ENCODE measurements at places on chromosomes 6 and 20. TPM values are rescaled to one million over a fixed set of nuclear protein-coding genes. Genes with fewer than 3 reads are reported as not detected.
A peak's percentile ranks its signal among the peaks of the same experiment; 100 is the strongest.

DNA sequence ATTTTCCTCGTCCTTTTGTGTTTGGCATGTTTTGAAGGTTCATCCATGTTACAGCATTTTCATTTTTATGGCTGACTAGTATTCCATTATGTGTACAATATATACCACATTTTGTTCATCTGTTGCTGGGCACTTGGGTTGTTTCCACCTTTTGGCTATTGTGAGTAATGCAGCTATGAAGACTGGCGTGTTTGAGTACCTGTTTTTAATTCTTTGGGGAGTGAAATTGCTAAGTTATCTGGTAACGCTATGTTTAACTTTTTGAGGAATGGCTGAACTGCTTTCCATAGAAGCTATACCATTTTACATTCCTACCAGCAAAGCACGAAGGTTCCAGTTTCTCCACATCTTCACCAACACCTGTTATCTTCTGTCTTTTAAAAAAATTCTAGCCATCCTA, 37.0 kb upstream of the MYL9 start:
- peaks cover 7% of the 10 kb centered on the region for H3K4me1 ChIP-seq
- DNase-seq: no peak
- H3K27ac ChIP-seq: no peak overlapping the region
- no peak overlapping the region for H3K4me3 ChIP-seq
- no peaks in the 10 kb centered on the region for H3K27me3 ChIP-seq

GRCh38 chr20:15155848-15156401, 818.5 kb upstream of the FLRT3 start:
- no peaks in the 10 kb centered on the region for H3K27me3 ChIP-seq
- no peak overlapping the region for H3K27ac ChIP-seq
- DNase-seq: no peak
- H3K4me3 ChIP-seq: no peak overlapping the region
- H3K36me3 ChIP-seq: no peaks in the 10 kb centered on the region

GRCh38 chr6:157519255-157520116, 138.5 kb downstream of the ZDHHC14 start:
- H3K27me3 ChIP-seq: no peaks in the 10 kb centered on the region
- H3K36me3 ChIP-seq: no peaks in the 10 kb centered on the region
- H3K4me3 ChIP-seq: no peak overlapping the region
- no peak overlapping the region for H3K27ac ChIP-seq
- H3K4me1 ChIP-seq: no peaks in the 10 kb centered on the region

GRCh38 chr6:26155061-26155930, 68.1 kb downstream of the HFE start:
- no peaks in the 10 kb centered on the region for H3K27me3 ChIP-seq
- H3K36me3 ChIP-seq: no peaks in the 10 kb centered on the region
- H3K27ac ChIP-seq: peak overlapping the region; percentile 79
- H3K4me3 ChIP-seq: peak overlapping the region; percentile 48

GRCh38 chr6:152318278-152318677, 318.9 kb downstream of the SYNE1 start:
- no peak for DNase-seq
- H3K27me3 ChIP-seq: no peaks in the 10 kb centered on the region
- H3K4me3 ChIP-seq: no peak overlapping the region
- no peaks in the 10 kb centered on the region for H3K4me1 ChIP-seq
- H3K27ac ChIP-seq: no peak overlapping the region

GRCh38 chr20:49508435-49509199, 26.1 kb upstream of the KCNB1 start:
- DNase-seq: peak; percentile 30
- no peaks in the 10 kb centered on the region for H3K4me1 ChIP-seq
- H3K27ac ChIP-seq: no peak overlapping the region
- no peak overlapping the region for H3K4me3 ChIP-seq

DNA sequence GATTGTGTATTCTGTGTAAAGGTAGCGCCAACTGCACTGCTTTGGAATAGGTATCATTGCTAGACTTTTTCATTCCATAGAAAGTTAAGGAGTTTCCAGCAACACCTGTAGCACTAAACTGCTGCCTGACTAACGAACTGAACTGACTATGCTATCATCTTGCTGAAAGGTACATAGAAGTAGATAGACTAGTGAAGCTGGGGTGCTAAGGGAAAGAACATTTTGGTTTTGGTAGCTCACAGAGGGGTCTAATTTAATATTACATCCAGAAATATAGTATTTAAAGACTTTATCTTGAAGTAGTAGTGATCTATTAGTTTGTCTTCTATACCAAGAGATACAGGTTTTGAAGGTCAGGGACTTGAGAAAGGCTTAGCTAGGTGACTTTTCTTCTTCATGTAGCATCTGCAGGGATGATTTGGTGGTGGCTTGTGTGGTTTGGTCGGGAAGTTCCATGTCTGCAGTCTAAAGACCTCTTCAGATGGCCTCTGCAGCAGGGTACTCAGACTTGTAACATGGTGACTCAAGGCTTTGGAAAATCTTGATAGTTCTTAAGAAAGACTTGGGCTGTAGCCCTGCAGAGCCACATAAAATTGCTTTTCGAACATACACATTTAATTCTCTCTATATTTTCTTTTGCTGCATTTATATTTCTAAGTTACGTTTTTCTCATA, 10.2 kb downstream of the SENP6 start:
- H3K4me1 ChIP-seq: peaks cover 85% of the 10 kb centered on the region
- no peaks in the 10 kb centered on the region for H3K36me3 ChIP-seq
- no peak overlapping the region for H3K27ac ChIP-seq
- no peak overlapping the region for H3K4me3 ChIP-seq

DNA sequence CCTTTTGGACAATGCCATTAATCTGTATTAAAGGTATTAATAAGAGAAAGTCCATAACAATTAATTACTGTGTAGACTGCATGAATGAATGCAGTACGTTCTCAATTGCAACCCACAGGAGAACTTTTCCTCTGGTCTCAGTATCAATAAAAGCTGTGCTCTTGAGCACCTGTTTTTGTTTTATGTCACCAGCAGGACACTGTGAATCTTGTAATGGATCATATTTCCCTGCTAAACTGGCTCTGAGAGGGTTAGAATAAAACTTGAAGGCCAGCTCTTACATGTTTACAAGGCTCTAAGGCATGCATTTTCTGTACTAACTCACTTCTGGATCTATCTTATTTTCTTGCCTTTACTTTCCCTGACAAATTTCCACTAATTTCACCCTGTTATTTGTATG, 214.3 kb upstream of the PLN start:
- H3K36me3 ChIP-seq: no peaks in the 10 kb centered on the region
- H3K27me3 ChIP-seq: no peaks in the 10 kb centered on the region
- no peaks in the 10 kb centered on the region for H3K4me1 ChIP-seq

- H3K36me3 ChIP-seq: no peaks in the 10 kb centered on the region
- peak overlapping the region; percentile 74 for H3K4me3 ChIP-seq
- H3K4me1 ChIP-seq: peaks cover 68% of the 10 kb centered on the region
- peak overlapping the region; percentile 88 for H3K27ac ChIP-seq
- no peaks in the 10 kb centered on the region for H3K27me3 ChIP-seq
Observed at GRCh38 chr20:50113420-50114224, 672 bp upstream of the UBE2V1 start.

DNA sequence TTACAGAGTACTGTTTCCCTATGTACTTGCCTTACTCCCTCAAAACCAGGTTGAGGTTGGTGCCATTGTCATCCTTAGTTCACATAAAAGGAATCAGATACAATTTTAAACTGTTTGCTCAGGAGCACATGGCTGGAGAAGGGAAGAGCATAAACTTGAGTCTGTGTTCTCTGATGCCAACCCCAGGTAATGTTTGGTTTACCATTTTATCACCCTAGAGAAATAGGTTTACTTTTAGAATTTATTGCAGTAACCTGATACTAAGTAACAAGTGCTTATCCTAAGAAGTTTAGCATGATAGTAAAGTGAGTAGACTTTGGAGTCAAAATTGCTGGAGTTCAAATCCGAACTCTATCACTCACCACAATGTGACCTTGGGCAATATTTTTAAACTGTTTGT, 86.3 kb downstream of the RFPL4B start:
- no peaks in the 10 kb centered on the region for H3K36me3 ChIP-seq
- no peak for DNase-seq
- H3K4me1 ChIP-seq: no peaks in the 10 kb centered on the region
- H3K27ac ChIP-seq: no peak overlapping the region
- H3K27me3 ChIP-seq: no peaks in the 10 kb centered on the region
- no peak overlapping the region for H3K4me3 ChIP-seq

- H3K4me3 ChIP-seq: no peak overlapping the region
- no peaks in the 10 kb centered on the region for H3K4me1 ChIP-seq
- DNase-seq: no peak
- H3K27ac ChIP-seq: no peak overlapping the region
- no peaks in the 10 kb centered on the region for H3K36me3 ChIP-seq
Observed at GRCh38 chr6:155351273-155352129, 37.2 kb upstream of the TFB1M start.

DNA sequence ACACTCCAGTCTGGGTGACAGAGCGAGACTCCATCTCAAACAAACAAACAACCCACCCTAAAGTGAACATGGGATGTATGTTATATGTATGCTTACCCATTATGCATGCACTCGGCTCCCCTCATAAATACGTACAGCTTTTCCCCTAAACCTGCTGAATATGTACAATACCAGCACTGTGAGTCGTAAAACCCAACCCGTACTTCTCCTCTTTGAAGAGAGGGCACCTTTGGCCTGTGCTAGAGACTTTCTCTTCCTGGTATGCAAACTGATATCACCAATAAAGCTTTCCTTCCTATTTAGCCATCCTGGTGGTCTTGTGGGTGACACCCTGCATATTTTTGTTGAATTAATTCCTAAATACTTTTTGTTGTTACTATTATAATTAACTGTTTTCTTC, 51.3 kb downstream of the VSTM2L start:
- DNase-seq: no peak
- no peaks in the 10 kb centered on the region for H3K4me1 ChIP-seq
- no peak overlapping the region for H3K27ac ChIP-seq
- H3K36me3 ChIP-seq: no peaks in the 10 kb centered on the region

GRCh38 chr20:4962241-4962855, 39.0 kb downstream of the SLC23A2 start:
- no peaks in the 10 kb centered on the region for H3K36me3 ChIP-seq
- DNase-seq: peak; percentile 54
- H3K4me3 ChIP-seq: peak overlapping the region; percentile 18
- no peak overlapping the region for H3K27ac ChIP-seq
- peaks cover 19% of the 10 kb centered on the region for H3K4me1 ChIP-seq
- H3K27me3 ChIP-seq: no peaks in the 10 kb centered on the region

RNF146 gene
- 39.9 TPM for total RNA-seq

PAX1 gene
- not detected for total RNA-seq

PRL gene
- not detected for total RNA-seq

EYA2 gene
- total RNA-seq: not detected

Data from CD4-positive, alpha-beta memory T cell (primary cell).